PC-9 (cell line): ENCODE measurements at places on chromosomes 5 and 9. TPM values are rescaled to one million over a fixed set of nuclear protein-coding genes. Genes with fewer than 3 reads are reported as not detected.

The PLCXD3 gene
- 0.11 and 0.18 TPM in 2 replicates for total RNA-seq

The DMRT3 gene
- total RNA-seq, result not detected in 2 replicates

The EIF4EBP3 gene
- total RNA-seq, result 4.8 and 5.6 TPM in 2 replicates

The DIRAS2 gene
- not detected in 2 replicates for total RNA-seq

The CTSV gene
- 47.3 and 65.2 TPM in 2 replicates for total RNA-seq

The GPR150 gene
- total RNA-seq, result 0.17 TPM in 1 of 2 replicates, not detected in the other

The NMUR2 gene
- total RNA-seq, result not detected in 2 replicates

The CTXN3 gene
- total RNA-seq, result not detected in 2 replicates

The CRAT gene
- 40.3 and 60.0 TPM in 2 replicates for total RNA-seq

The OGN gene
- not detected in 2 replicates for total RNA-seq

The MOB3B gene
- 2.7 and 4.4 TPM in 2 replicates for total RNA-seq
